ENCODE measurements at places on chromosomes 1 and 21. TPM values are rescaled to one million over a fixed set of nuclear protein-coding genes. Genes with fewer than 3 reads are reported as not detected.

The KRTAP12-2 gene
- total RNA-seq, result not detected

The EPHA2 gene
- total RNA-seq, result 4.2 TPM

The RIPPLY3 gene
- total RNA-seq, result not detected

The PADI6 gene
- not detected for total RNA-seq

The TRAPPC3 gene
- total RNA-seq, result 85.0 TPM

The MYOC gene
- 1.2 TPM for total RNA-seq

The PRKCZ gene
- 1.5 TPM for total RNA-seq

The AP4B1 gene
- 27.2 TPM for total RNA-seq

The C4BPB gene
- not detected for total RNA-seq

The FCGR1A gene
- total RNA-seq, result not detected

The GOLT1A gene
- total RNA-seq, result not detected

The CELA3A gene
- total RNA-seq, result not detected

The AADACL3 gene
- total RNA-seq, result not detected

The HSD3B1 gene
- not detected for total RNA-seq

The SLC5A9 gene
- total RNA-seq, result not detected

The NOS1AP gene
- total RNA-seq, result 0.29 TPM

The SYNC gene
- total RNA-seq, result 136 TPM

The FMOD gene
- total RNA-seq, result 1.6 TPM
